ENCODE measurements at places on chromosomes 6 and 20.

DNA sequence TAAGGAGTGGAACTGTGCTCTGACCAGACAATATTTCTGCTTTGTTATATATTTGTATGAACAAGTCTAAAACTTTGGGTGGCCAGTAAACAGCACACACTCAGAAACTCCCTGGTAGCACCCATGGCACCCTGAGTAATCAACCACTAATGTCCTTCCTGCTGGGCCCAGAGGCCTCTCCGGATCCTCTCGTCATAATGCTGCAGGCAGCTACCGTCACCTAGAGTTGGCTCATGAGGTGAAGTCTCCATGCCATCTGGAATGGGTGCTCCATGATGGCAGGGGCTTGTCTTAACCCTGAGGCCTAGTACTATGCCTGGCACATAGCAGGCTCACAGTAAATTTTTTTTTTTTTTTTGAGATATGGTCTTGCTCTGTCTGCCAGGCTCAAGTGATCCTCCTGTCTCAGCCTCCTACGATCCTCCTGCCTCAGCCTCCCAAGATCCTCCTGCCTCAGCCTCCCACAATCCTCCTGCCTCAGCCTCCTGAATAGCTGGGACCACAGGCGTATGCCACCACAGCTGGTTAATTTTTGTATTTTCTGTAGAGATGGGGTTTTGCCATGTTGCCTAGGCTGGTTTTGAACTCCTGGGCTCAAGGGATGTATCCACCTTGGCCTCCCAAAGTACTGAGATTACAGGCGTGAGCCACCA, 3.0 kb upstream of the SDCBP2 start:
- DNase-seq: no peak

DNA sequence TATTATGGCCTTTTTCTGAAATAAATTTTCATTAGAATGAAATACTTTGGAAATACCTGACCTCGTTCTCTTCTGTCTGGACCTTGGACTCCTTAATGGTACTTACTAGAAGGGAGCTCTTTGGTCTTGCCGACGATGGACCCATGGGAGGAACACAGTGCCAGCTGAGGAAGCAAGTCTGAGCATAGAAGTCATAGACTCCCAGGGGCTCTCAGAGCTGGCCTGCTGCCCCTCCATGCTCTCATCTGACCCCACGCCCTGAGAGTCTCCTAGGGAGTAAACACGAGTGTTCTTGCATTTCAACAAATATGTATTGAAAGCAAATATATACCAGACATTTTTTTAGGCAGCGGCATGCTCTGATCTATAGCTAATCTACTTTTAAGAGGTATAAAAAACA, 87.8 kb downstream of the PLEKHG1 start:
- no peak for DNase-seq

- DNase-seq: no peak
Measured at GRCh38 chr20:35226126-35226883, at the start of gene MMP24. Gene MMP24 (plus strand): TSS chr20:35226690. CDS start chr20:35226739, 49 bp downstream.

DNA sequence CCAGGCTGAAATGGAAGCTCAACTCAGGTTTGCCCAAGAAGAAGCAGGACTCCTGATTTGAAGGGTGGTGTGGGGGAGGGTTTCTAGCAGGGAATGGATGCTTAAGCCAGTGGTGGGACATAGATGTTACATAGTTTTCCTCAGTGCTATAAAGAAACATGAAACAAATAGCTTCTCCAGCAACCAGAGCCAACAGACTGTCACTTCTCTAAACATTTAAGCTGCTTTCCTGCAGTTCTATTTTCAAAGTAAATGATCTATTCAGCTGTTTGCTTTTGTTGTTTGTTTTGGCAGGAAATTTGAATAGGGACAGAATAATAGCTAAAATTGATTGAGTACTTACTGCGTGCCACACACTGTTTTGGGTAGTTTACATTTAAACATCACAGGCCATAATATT, 169.0 kb downstream of the UST start:
- no peak for DNase-seq

Measured in activated CD4-positive, alpha-beta T cell treated with anti-CD3 and anti-CD28 coated beads, Interleukin-2, amount 50 U/mL, for 4 hours (primary cell).